ENCODE measurements at places on chromosomes 12 and 14.

DNA sequence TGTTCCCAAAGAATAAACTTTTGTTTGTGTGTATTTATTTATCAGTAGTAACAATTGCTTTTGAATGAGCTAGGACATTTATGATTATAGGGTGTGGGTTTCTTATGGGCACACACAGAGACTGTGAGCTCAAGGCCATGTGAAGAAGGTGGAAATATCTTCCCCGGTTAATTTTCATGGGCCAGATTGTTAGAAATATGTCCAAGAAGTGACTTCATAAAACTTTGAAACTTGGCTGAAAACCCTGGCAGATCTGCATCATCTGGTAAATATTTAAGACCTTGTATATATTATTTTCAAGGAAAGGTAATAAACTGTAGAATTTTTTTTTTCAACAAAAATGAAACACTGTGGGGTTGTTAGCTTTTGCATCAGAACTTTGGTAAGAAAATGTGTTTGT, 53.5 kb upstream of the RNU6-8 start:
- no peak for DNase-seq

DNA sequence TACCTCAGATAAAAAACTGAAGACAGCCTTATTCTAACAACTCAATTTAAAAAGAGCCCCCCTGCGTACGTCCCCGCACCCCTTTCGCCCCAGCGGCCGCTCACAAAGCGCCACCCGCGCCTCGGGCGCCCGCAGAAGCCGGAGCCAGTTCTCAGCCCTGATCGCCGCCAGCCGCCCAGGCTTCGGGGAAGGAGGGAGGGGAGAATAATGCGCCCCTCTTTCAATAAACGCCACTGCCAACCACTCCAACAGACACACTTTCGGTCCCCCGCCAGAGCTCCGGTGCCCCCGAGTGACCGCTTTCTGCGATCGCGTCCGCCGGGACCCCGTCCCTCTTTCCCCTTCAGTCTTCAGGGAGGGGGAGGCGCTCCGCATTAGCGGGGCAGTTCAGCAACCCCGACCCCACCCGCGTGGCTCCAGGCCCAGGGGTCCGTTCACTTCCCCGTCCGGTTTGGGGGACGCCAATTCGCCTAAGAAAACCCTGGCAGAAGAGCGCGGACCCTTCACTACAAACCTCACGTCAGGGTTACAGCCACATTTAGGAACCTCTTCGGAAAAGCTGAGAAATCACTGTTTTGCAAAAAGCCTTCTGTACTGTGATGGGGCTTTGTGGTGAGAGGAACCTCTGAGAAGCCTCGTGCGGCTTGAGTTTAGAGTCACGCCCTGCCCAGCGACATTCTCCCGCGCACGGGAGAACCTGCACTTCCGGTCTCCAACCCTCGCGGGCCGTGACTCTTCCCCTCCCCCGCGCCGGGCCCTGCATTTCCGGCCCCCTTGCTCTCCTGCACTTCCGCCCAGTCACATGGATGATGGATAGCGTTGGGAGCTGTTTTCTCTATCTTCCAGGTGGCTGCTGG, 18.7 kb downstream of the FOXG1 start:
- peak; percentile 61 for DNase-seq

GRCh38 chr12:19771858-19772257, 332.6 kb downstream of the AEBP2 start:
- no peak for DNase-seq

- DNase-seq = no peak
Observed at GRCh38 chr14:88668448-88669116, 105.7 kb downstream of the ZC3H14 start.

DNA sequence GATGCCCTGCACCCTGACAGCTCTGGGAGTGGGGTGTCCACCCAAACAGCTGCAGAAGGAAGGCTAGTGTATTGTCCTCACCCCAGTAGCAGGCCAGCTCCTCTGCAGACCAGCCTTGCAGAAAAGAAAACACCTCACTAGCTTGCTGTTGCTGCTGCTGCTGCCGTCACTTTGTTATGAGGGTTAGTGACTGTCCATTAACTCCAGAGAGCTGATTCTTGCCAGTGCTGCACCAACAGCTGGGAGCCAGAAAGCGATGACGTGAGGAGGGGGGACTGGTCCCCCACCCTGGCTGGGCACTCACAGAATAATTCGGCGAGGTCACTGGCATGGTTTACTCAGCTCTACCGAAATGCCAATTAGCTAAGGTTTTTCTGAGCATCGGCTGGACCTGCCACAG, 2.8 kb downstream of the SYNDIG1L start:
- no peak for DNase-seq

- DNase-seq = no peak
Observed at GRCh38 chr12:64931981-64932380, 107.5 kb downstream of the TBC1D30 start.

DNA sequence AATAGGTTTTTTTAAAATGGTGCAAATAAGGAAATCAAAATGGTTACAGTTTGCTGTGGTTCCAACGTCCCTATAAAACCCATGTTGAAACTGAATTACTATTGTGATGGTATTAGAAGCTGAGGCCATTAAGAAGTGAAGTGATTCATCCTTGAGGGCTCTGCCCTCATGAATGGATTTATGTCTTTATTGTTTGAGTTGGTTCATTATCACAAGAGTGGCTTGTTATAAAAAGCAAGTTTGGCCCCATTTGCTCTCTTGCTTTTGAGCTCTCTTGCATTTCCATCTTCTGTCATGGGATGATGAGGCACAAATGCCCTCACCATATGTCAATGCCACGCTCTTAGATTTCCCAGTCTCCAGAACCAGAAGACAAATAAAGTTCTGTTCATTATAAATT, 62.3 kb downstream of the PRKD1 start:
- DNase-seq = no peak

DNA sequence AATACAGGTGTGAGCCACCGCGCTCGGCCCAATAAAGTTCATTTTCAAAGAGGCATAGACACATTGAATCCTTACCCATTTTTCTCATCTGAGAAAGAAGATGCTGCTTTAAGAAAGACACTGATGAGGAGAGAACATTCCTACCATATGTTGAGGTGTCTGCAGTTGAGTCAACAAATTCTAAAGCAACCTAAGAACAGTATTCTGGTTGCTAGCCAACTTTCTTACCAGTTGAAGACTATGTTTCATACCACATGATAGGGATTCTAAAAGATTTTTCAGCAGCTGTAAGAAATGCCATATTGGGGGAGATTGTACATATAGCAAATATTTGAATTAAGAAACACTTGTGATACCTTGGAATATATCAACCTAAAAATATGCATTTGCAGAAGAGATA, 160.1 kb downstream of the SRGAP1 start:
- no peak for DNase-seq

- DNase-seq = no peak
Observed at GRCh38 chr12:101828463-101829196, 2.1 kb downstream of the GNPTAB start.

- no peak for DNase-seq
Observed at GRCh38 chr12:46752396-46752795, 73.4 kb downstream of the SLC38A4 start.

- no peak for DNase-seq
Observed at GRCh38 chr12:106289196-106289681, 13.3 kb upstream of the TCP11L2 start.

- no peak for DNase-seq
Observed at GRCh38 chr14:34465069-34465859, 3.2 kb upstream of the SPTSSA start.

DNA sequence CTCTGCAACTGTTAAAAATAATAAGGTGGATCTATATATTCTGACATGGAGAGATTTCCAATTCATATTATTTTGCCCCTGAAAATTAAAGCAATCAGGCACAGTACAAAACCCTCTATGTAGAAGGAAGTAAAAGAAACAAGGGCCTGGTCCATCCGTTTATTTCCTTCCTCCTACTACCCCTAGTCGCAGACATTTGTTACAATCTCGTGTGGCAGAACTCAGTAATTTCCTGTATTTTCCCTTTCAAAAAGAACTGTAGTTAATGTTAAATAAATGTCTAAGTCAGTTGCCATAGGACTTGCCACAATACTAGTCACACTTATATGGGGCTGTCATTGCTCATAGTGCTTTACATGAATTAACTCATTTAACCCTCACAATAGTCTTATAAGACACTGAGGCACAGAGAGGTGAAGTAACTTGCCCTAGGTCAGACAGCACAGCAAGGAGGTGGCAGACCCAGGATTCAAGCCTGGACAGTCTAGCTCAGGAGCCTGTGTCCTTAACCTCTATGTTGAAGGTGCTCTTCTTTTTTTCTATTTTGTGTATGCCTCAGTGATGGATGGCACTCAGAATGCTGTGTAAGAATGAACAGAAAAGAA, 24.2 kb downstream of the NINJ2 start:
- DNase-seq = no peak

DNA sequence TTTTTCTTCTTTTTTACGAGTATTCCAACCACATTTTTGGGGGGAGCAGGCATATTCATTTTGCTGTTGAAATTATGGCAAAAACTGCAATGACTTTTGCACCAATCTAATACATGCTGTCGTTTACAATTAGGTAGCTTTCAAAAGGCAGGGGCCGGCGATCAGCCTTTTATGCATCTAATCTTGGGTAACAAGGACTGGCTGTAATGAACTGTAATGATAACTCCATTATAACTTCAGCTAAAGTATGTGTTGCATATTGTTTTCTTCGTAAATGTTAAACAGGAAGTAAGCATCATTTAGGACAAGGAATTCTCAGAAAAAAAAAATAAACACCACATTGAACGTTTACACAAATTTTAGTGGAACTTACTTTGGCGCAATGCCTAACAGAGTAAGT, 30.3 kb upstream of the KLRF1 start:
- no peak for DNase-seq

- DNase-seq = no peak
Observed at GRCh38 chr14:95951359-95951758, 74.7 kb downstream of the TUNAR start.

DNA sequence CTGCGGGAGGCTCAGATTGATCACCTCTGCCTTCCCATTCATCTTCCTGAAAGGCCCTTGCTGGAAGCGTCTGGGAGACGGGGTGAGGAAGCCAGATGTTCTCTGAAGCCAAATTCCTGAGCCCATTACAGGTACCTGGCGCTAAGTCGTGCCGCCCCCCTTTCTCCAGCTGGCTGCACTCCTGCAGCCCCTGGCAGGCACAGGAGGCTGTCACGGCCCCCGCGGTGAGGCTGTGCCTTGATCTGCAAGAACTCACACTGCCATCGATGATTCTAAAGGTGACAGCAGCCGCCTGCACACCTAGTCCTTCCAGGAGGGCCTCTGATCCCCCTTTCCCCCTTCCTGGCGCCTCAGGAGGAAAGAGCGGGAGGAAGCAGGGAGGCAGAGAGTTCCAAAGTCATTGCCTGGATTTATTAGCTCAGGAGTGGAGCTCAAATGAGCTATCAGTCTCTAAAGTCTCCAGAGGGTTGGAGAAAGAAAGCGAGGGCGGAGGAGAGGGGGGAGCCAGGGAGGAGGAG, 106.9 kb downstream of the RFLNA start:
- peak; percentile 62 for DNase-seq
